Ovary (tissue), 10 donors: ENCODE measurements at places on chromosomes 11 and 22. TPM values are rescaled to one million over a fixed set of nuclear protein-coding genes. Genes with fewer than 3 reads are reported as not detected.

Gene SLC35F2
- 11.6 TPM for total RNA-seq

Gene TRIM22
- total RNA-seq, result 59.3 TPM

Gene RAB36
- 9.0 TPM for total RNA-seq

Gene PANX3
- total RNA-seq, result not detected

Gene FOXR1
- total RNA-seq, result not detected

Gene DDI1
- not detected for total RNA-seq

Gene KRTAP5-11
- not detected for total RNA-seq

Gene OR10D3
- not detected for total RNA-seq

Gene MMP12
- not detected for total RNA-seq

Gene OR52A1
- not detected for total RNA-seq

Gene CEND1
- total RNA-seq, result not detected

Gene TIGD3
- 0.72 TPM for total RNA-seq

Gene RIBC2
- not detected for total RNA-seq

Gene THRSP
- not detected for total RNA-seq

Gene MS4A6A
- 28.9 TPM for total RNA-seq

Gene HTATIP2
- 19.0 TPM for total RNA-seq

Gene SERPING1
- 454 TPM for total RNA-seq

Gene EIF3F
- total RNA-seq, result 235 TPM

Gene KLHDC7B
- total RNA-seq, result not detected

Gene CARD10
- 13.6 TPM for total RNA-seq

Gene TSGA10IP
- total RNA-seq, result not detected

Gene DKK3
- 64.8 TPM for total RNA-seq

Gene CDCA5
- 1.3 TPM for total RNA-seq

Gene HOATZ
- total RNA-seq, result 1.8 TPM

Gene RAB1B
- total RNA-seq, result 54.6 TPM

Gene FZD4
- total RNA-seq, result 30.7 TPM

Gene SART1
- 41.4 TPM for total RNA-seq

Gene TRIM6
- 5.7 TPM for total RNA-seq

Gene UPK3A
- total RNA-seq, result not detected

Gene NARS2
- total RNA-seq, result 13.2 TPM

Gene CASTOR1
- 20.6 TPM for total RNA-seq

Gene CAPN1
- 99.0 TPM for total RNA-seq

Gene ZNRF3
- total RNA-seq, result 11.3 TPM

Gene POU2AF2
- total RNA-seq, result 0.28 TPM

Gene DPAGT1
- total RNA-seq, result 26.5 TPM

Gene OSM
- total RNA-seq, result not detected

Gene GLB1L3
- 0.12 TPM for total RNA-seq

Gene ROBO3
- total RNA-seq, result 77.5 TPM

Gene CD3E
- total RNA-seq, result 0.36 TPM

Gene MOGAT2
- 1.1 TPM for total RNA-seq

Gene SMIM35
- not detected for total RNA-seq

Gene NCF4
- 6.3 TPM for total RNA-seq

Gene OSBPL5
- 15.2 TPM for total RNA-seq

Gene MUC6
- total RNA-seq, result not detected

Gene PRODH
- total RNA-seq, result 1.2 TPM

Gene SLC5A12
- not detected for total RNA-seq

Gene MFNG
- total RNA-seq, result 9.2 TPM

Gene BCO2
- total RNA-seq, result 2.9 TPM

Gene STIM1
- 26.1 TPM for total RNA-seq

Gene OR5F1
- total RNA-seq, result not detected

Gene BBOX1
- 2.3 TPM for total RNA-seq

Gene P2RY2
- 1.3 TPM for total RNA-seq

Gene CSF2RB
- total RNA-seq, result 0.53 TPM

Gene MTNR1B
- total RNA-seq, result not detected

Gene NAT10
- total RNA-seq, result 52.2 TPM

Gene CPT1A
- 44.3 TPM for total RNA-seq

Gene PLAAT5
- total RNA-seq, result 3.8 TPM
